Esophagus muscularis mucosa (tissue), 4 donors: ENCODE measurements at places on chromosomes 3 and 15. TPM values are rescaled to one million over a fixed set of nuclear protein-coding genes. Genes with fewer than 3 reads are reported as not detected.

DNA sequence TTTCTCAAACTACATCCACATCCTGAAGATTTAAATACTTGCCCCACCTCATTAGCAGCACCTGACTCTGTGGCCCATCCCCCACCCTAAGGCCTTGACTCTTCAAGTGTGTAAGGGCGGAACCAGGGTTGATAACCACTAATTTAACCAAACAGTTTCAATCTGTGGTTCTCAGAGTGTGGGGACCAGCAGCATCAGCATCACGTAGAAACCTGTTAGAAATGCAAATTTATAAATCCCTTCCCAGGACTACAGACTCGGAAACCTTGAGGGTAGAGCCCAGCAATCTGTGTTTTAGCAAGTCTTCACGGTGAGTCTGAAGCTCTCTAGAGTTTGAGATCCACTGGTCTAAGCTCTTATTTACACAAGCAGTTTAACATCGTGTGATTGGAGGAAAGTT, 12.4 kb downstream of the GNB4 start:
- DNase-seq, result no peak

The GRK7 gene
- not detected for total RNA-seq

The RPL35A gene
- total RNA-seq, result 724 TPM

The ANKUB1 gene
- not detected for total RNA-seq

The NR2F2 gene
- total RNA-seq, result 131 TPM
